ENCODE measurements at places on chromosomes 4 and X. TPM values are rescaled to one million over a fixed set of nuclear protein-coding genes. Genes with fewer than 3 reads are reported as not detected.

The DCAF12L1 gene
- not detected for total RNA-seq

DNA sequence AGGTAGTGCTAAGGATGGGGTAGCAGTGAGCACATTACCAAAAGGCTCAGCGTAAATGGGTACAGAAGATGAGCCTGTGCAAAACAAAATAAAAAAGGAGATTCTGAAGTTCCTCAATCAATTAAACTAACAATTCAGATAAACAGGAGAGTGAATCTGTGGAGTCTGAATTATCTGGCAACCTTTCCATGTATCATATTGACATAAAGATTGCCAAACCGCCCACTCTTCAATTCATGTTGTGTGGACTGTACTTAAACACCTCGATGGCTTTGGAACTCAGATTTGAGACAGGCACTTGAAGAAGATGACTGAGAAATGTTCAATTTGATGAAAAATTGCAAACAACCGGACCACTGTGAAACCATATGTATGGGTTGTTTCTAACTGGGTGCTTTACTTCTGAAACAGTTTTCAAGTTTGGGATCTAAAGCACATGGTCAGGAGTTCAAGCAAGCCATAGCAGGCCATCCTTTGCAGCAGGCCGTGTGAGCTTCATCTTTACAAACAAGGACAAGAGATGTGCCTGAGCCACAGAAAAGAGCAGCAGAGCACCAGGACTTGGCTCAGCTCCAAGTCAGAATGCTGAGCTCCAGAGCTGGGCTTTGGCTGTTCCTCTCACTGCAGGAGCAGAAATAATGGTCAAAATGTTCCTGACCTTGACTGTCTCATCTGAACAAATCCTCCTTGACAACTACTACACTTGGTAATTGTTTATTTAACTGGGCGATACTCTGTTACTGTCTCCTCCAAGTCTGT, 108.1 kb downstream of the MGST2 start:
- no peak for DNase-seq

The PAGE5 gene
- not detected for total RNA-seq

GRCh38 chr4:27717431-27717755, 856.8 kb downstream of the STIM2 start:
- DNase-seq, result no peak

- peak; percentile 43 for DNase-seq
Measured at GRCh38 chrX:149825424-149825823, 43.7 kb downstream of the MAGEA9 start.

GRCh38 chrX:123504630-123505270, 228.1 kb downstream of the THOC2 start:
- no peak for DNase-seq

The BRS3 gene
- total RNA-seq, result not detected

DNA sequence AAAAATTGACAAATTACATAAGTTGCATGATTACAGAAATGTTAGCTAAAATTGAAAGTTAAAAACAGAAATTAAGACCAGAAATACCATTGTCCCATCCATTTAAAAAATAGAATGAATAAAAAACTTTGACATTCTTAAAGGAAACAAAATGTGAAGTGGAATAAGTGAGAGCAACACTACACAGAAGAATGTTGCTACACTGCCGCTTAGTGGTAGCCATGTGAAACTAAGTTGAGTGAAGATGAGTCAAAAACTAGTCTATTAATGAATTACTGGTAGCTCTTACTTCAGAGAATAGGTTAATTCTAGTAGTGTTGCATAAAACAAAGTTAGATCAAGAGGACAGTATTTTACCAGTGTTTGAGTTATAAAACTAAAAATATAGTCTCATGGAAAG, 571.0 kb upstream of the KLHL4 start:
- no peak for DNase-seq

The TMEM31 gene
- not detected for total RNA-seq

DNA sequence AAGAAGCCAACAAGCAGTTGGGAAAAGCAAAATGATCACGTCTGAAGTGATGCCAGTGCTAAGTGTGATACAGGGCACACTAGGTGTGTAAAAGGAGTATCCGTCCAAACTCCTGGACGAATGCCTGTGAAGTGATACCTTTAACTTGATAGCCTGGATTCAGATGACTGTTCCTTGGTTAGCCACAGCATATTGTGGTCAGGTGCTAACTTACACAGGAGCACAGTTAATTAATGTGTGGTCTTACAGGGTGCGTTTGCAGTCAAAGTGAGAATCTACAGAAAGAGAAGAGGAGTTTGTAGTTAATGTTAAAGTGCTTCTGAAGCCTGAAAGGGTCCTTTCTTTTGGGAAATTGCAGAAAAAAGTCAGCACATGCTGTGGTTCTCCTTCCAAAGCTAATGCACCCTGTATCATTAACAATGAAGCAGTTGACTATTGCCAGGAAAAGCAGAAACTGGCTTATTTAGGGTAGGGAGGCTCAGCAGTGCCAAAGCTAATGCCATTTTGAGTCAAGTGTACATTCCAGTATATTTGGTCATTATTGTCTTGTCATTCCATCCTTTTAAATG, 61.1 kb downstream of the DCLK2 start:
- no peak for DNase-seq

The ATP1B4 gene
- total RNA-seq, result 0.42 TPM

GRCh38 chr4:81743731-81744435, 272.2 kb upstream of the RASGEF1B start:
- no peak for DNase-seq

The SLITRK2 gene
- 0.91 TPM for total RNA-seq

GRCh38 chrX:44874420-44875184, 1.6 kb downstream of the KDM6A start:
- DNase-seq, result peak; percentile 36

GRCh38 chr4:80091688-80092087, 18.7 kb upstream of the ANTXR2 start:
- DNase-seq, result no peak

- peak; percentile 95 for DNase-seq
Measured at GRCh38 chr4:1043651-1044468, 32.4 kb downstream of the FGFRL1 start.

GRCh38 chrX:114178126-114178525, 405.8 kb upstream of the HTR2C start:
- DNase-seq, result no peak

The TRAM1L1 gene
- total RNA-seq, result 0.47 TPM

The NOX1 gene
- not detected for total RNA-seq

GRCh38 chr4:17475481-17475880, 36.4 kb downstream of the QDPR start:
- DNase-seq, result no peak

GRCh38 chr4:122583906-122584305, 37.0 kb downstream of the IL21 start:
- DNase-seq, result no peak

DNA sequence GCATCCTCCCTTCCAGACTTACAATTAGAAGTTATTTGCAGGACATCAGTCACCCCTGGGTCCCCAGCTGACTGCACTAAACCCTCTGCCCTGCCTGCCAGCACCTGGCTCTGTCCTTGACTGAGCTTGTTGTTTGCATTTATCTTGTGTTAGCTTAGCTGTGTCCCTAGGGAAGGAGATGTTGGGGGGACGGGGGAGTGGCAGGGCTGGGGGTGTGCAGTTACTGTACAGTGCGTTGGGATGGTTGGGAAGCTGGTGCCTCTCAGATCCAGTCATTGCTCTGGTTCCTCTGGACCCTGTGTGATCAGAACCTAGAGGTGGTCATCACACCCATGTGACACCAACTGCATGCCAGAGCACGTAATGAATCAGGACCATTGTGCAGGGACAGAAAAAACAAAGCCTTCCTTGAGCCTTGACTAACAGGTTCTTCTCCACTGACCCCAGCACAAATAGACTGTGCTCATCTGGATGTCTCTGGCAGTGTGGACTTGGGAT, 32.7 kb upstream of the PROM1 start:
- no peak for DNase-seq

The MAMLD1 gene
- 3.2 TPM for total RNA-seq

- DNase-seq, result no peak
Measured at GRCh38 chrX:121853762-121854613, 806.6 kb downstream of the GLUD2 start.

The MAGEB17 gene
- not detected for total RNA-seq

DNA sequence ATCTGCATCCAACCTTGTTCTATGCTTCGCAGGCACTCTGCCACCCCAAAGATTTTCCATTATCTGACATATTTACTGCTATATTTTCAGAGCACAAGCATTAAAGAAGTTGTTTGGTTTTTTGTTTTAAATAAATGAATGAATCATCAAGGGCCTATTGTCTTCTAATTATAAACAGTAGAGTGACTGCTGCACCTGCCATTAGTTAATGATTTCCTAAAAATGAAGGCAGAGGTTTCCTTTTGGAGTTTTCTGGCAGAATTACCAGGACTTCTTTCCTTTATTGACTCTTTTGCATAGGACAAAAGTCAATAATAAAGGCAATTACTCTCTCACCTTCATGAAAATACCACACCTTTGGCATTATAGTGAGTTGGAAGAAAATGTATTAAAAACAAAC, 238.1 kb downstream of the INPP4B start:
- DNase-seq, result no peak

The MAML3 gene
- total RNA-seq, result 2.6 TPM

The FDCSP gene
- total RNA-seq, result not detected

- no peak for DNase-seq
Measured at GRCh38 chr4:147780137-147780777, 48.4 kb downstream of the ARHGAP10 start.

The FAM9C gene
- not detected for total RNA-seq

- no peak for DNase-seq
Measured at GRCh38 chr4:85884251-85884650, 409.3 kb downstream of the ARHGAP24 start.

- DNase-seq, result no peak
Measured at GRCh38 chr4:60648774-60649173, 551.4 kb upstream of the ADGRL3 start.

The MAGEC2 gene
- total RNA-seq, result not detected

GRCh38 chr4:19130866-19131265, 1109.3 kb upstream of the LCORL start:
- DNase-seq, result no peak

DNA sequence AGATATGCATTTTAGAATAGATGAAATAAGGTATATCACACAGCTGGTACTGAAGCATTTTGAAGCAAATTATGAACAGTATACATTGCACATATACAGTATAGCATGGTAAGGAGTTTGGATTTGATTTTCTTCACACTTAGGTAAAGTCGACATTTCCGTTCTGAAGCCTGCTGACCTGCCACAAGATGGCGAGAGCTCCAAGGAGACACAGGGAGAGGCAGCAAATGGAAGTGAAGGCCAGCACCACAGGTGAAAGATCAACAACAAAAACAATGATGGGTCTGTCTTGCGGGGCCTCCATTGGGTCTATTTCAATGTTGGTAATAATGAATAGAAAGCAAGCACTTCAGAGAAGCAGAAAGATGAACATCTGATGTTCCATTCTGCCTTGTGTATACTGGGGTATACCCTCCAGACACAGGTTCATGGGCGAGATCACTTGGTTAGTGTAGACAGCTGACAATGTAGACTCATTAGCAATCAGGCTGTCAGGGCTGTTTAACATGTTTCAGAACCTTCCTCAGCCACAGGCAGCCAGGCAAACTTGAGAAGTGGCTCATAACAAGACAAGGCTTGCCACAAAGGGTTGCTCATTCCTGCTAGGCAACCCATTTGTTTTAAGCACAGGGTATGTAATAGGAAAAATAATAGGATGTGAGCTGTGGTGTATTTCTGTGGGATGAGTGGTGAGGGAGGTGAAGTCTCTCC, 21.4 kb upstream of the NOX1 start:
- no peak for DNase-seq

GRCh38 chr4:10577508-10578426, 106.8 kb downstream of the CLNK start:
- DNase-seq, result no peak

DNA sequence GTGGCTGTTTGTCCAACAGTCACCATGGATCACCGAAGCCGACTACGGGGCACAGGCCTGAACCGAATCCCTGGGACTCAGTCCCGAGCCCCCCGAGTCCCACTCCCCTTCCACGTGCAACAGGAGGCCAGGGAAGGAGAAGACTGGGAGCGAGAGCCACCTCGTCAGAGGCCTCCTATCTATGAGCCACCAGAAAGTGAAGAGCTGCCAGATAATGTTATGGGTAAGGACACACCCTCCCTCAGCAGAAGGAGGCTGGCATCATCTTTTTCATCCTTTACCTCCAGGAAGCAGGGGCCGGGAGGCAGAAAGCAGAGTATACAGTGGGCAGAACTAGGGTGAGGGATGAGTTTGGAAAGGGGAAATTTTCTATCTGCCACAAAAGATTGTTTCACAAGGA, 2.8 kb upstream of the PRDX4 start:
- DNase-seq, result no peak

The CFAP97 gene
- 16.8 TPM for total RNA-seq

DNA sequence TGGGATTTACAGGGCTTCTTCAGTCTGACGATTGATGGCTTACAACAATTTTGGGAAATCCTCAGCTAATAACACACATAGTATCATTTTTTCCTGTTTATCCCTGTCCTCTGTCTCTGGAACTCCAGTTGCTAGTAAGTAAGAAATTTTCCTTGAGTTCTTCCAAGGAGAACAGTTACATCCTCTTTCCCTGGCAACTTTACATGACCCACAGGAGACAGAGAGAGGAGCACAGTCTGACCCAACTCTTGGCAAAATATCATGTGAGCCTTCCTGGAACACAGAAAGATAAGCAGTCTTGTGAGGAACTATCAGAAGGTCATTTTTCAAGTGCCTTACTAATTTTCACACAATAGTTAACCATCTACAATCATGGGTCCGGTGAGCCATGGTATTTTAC, 578.7 kb upstream of the PABPC4L start:
- no peak for DNase-seq

- DNase-seq, result peak; percentile 60
Measured at GRCh38 chr4:16869594-16870245, 28.7 kb downstream of the LDB2 start.

The GABRB1 gene
- 4.4 TPM for total RNA-seq

DNA sequence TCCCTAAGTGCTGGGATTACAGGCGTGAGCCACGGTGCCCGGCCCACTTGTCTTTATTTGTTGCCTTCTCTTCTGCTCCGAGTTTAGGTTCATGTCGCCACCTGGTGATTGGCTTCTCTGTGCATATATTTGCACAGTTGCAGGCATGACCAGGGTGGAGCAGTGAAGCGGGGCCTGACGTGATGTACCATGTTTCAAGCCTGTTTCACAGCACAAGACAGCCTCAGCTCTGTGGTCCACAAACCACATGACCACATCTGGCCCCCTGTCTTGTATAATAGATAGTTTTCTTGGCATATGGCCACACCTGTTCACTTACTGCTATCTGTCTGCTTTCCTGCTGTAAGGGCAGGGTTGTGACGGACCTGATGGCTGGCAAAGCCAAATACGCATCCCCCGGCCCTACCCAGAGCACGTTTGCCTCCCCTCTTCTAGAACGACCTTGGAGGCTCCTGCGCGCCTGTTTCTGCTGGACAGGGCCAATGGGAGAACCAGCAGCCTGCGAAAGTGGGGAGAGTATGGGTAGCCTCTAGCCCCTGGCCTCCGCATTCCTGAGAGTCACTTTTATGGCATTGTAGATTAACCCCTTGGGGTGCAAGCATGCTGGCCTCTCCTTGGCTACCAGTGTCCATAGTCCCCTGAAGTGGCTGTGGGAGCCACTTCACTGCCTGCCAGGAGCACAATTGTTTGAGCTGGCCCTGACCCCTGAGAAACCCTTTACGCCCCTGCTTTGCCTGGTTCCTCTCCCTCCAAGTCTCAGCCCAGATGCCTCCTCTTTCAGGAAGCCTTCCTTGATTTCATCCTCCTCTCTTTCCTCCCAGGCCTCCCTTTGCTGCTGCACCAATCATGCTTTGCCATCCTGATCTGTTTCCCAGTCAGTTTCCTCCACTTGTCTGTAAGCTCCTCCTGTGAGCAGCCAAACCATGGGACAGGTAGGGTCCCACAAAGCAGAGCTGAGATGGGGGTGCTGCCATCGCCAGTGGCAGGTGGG, 6.0 kb upstream of the SH3TC1 start:
- DNase-seq, result peak; percentile 59

All from left cardiac atrium (tissue), 4 donors.